GM18507 (cell line): ENCODE measurements at places on chromosomes 12 and 14.

DNA sequence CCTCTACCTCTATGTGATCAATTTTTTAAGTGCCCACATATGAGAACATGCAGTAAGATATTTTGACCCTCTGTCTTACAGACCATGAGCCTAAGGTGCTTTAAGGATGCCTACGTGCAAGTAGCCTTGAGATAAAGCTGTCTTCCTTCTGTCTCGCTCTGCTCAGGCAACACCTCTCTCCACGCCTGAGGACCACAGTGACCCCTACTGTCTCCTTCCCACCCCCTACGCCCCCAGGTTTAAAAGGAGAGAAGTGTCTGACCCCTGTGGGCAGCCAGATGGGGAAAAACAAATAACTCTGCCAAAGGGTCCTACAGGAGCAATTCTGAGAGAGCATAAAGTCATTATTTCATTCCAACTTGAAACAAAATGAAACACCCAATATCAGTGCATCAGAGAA lies 286.4 kb upstream of the TMEM132C start:
- no peak for DNase-seq

- no peak for DNase-seq
Measured at GRCh38 chr12:122527478-122527944, 462 bp downstream of the KNTC1 start.

DNA sequence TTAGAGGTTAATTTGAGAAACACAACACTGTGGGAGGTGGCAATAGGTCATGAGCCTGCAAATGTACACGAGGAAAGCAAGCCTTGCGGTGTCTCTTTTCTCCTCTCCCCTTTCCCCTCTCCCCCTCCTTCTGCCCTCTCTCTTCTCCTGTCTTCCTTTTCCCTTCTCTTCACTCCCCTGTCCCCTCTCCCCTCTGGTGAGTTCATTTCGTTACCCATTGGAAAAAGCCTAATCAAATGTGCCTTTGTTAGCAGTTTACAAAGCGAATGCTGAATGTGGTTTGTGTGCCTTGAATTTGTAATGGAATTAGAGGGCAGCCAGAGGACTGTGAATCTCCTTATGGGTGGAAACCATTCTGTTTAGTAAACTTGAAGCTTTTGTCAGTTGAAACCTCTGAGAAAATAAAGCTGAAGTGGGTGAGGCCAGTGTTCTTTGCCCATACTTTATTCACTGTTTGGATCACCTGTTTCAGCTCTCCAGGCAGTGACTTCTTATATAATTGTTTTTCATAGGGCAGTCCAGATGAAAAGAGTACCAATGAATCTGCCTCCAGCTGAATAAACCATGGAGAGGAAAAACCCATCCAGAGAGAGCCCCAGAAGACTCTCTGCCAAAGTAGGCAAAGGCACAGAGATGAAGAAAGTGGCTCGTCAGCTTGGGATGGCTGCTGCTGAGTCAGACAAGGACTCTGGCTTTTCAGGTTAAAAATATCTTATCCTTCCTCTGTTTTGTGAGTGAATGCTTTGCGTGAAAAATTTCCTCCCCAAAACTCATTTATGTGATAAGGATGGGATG lies 7.3 kb downstream of the CIPC start:
- no peak for DNase-seq

- DNase-seq: no peak
Measured at GRCh38 chr12:27619308-27619707, 76.9 kb upstream of the REP15 start.

- no peak for DNase-seq
Measured at GRCh38 chr14:33509454-33509853, 441.4 kb downstream of the EGLN3 start.

DNA sequence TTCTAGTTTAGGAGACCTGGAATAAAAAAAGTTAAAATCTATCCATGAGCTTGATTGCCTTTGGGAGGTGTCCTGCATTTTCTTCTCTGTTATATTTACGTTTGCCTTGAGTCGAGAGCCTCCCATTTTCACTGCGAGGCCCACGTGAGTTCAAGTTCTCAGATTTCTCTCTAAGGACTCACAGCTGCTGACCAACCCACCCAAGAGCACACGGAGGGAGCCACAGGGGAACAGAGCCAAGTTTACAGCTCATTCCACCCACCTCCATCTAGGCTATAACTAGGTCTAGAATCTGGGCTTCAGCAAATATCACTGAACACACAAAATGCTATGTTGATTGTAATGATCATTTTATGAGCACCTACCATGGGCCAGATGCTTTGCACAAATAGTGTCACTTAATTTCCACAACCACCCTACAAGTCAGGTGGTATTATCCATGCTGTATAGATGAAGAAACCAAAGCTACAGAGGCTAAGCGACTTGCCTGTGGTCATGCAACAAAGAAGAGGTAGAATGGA lies 16.7 kb downstream of the ALDH1L2 start:
- no peak for DNase-seq

- DNase-seq: no peak
Measured at GRCh38 chr12:68111995-68112394, 47.5 kb downstream of the IFNG start.

DNA sequence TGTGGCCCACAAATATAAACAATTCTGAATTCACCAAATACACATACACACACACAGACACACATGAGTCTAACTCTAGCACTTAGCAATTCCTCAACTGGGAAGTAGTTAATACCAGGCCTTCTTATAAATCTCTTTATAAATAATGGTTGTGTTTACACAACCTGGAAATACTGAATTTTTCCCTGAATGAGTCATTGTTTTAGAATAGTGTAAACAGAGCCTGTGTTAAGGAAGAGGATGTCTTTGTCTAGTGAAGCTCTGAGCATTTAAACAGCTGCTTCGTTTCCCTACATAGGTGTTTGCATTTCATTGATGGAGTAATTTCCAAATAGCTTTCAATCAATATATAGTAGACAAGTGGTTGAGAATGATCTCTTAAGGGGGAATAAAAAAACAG lies 218.8 kb downstream of the BTG1 start:
- no peak for DNase-seq

DNA sequence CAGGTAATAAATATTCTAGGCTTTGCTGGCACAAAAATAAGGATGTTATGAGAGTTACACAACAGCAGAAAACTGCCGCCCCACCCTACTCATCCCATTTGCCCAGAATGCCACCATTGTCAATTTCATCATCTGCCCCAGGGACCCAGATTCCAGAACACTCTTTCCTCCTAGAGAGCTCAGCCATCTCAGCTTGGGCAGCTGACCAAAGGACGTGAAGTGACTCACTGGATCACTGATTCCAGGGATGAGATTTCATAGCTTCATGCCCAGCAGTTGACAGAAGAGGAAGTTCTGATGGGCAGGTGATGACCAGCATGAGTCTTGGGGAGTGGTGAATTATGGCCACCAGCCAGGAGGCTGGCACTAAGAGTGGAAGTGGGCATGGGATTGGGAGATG lies 450.3 kb downstream of the RMST start:
- DNase-seq: no peak

DNA sequence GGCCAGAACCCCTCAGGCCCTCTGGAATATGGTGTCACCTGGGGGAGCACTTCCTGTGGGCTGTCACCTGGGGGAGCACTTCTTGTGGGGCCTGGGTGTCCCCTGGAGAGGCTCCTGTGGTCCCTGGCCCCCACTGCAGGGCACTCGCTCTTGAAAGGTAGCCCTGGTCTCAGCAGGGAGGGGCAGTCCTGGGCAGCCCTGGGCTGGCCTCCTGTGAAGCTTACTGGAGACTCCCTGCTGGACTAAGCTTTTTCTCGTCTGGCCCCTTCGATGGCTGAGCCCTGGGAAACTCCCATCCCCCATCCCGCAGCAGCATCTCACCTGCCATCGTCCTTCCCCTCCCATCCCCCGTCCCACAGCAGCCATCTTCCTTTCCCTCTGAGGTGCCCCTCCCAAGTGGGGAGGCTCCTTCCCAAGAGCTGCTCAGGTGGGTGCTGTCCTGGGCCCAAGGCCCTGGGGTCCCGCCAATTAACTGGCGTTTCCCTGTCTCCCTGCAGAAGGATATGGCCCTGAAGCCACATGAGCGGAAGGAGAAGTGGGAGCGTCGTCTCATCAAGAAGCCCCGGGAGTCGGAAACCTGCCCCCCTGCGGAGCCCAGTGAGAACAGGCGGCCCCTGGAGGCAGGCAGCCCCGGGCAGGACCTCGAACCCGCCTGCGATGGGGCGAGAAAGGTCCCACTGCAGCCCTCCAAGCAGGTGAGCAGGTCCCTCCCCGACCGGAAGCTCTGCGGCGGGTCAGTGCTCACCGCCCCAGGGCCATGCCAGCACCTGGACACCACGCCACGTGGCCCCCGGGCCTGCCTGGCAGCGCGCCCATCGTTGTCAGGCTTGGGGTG lies 17.9 kb downstream of the FBRSL1 start:
- DNase-seq: no peak

DNA sequence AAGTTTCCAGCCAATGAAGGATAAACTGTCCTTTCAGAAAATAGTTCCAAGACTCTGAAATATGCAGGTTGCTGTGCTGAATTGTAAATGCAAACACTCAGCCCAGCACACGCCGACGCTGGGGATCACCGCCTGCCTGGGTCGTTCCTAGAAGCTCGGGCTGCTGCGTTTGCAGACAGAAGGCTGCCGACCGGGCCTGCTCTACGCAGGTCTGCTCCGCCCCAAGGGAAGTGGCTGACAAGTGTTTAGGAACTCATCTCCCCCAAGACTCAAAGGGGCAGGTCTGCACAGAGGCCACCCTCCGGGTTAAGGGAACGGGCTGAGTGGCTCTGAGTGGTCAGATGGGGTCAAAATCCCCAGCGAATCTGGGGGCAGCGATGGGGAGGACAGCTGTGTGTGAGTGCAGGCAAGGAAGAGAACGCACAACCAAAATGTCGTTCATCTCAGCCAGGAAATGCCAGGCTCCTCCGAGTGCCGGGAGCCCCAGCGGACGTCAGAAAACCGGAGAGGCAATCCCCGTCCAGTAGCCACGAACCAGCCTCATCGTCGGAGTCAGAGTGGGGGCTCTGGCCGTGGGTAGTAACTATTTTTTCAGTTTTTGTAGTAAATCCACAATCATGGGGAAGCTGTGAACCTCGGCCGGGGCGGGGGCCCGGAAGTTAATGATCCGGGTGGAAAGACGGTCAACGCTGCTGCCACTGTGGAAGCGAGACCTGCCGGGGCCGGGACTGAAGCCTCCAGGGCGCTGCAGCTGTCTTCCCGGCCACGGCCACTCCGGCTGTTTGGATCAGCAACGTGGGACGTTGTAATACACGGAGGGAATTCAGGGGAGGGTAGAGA lies 6.0 kb downstream of the GALNT9 start:
- no peak for DNase-seq

- no peak for DNase-seq
Measured at GRCh38 chr14:99708449-99708848, 24.4 kb downstream of the CYP46A1 start.

GRCh38 chr12:107080299-107080698 lies 13.1 kb downstream of the CRY1 start:
- no peak for DNase-seq

DNA sequence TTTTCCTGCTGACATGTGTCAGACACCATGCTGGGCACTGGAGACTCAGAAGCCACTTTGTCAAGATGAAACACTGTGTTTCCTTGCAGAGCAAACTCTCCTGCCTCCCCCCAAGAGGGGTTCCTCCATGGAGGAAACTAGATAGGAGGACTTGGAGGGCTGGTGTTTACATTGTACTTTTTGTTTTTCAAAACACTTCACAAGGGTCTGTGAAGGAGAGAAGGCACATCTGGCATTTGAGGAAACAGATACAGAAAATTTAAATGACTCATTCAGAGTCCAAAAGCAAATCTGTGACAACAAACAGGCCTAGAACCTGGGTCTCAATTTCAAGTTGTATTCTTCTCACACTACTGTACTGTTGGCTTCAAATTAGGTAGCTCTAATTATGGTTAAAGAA lies 6.7 kb upstream of the CDKL1 start:
- DNase-seq: no peak

- no peak for DNase-seq
Measured at GRCh38 chr12:4293299-4293965, 19.9 kb downstream of the CCND2 start.

- DNase-seq: no peak
Measured at GRCh38 chr12:18690653-18691052, 47.2 kb downstream of the PLCZ1 start.

- no peak for DNase-seq
Measured at GRCh38 chr14:91005716-91006115, 54.7 kb downstream of the RPS6KA5 start.

DNA sequence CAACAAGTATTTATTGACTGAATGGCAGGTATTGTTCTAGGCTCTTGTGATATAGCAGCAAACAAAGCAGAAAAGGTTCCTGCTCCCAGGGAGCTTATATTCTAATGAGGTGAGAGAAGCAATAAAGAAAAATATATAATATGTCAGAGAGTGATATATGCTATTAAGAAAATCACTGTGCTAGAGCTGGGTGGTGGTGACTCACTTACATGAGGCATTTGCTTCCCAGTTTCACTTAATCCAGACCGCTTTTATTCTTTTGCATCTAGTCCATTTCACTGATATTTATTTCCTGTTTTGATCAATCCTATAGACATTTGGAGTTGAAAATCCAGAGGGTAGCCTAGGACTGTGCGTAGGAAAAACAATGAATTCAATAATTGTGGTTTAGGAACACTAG lies 17.5 kb downstream of the TRHDE start:
- no peak for DNase-seq

DNA sequence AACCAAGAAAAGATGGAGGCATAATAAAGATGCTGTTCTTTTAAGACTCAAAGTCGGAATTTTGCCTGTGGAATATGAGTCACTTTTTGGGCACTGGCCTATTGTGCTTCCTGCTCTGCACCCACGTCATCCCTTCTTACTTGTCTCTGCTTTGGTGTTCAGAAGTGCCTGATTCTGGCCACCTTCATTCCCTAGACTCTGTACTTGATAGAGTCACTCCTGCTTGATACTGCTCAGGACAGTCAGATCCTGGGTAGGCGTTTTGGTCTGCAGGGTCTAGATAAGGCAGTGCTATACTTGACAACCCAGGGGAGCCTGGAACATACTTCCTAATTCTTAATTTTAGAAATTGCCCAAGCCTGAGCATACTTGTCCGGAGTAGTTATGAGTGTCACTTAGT lies 1.9 kb downstream of the LRRK2 start:
- DNase-seq: no peak

DNA sequence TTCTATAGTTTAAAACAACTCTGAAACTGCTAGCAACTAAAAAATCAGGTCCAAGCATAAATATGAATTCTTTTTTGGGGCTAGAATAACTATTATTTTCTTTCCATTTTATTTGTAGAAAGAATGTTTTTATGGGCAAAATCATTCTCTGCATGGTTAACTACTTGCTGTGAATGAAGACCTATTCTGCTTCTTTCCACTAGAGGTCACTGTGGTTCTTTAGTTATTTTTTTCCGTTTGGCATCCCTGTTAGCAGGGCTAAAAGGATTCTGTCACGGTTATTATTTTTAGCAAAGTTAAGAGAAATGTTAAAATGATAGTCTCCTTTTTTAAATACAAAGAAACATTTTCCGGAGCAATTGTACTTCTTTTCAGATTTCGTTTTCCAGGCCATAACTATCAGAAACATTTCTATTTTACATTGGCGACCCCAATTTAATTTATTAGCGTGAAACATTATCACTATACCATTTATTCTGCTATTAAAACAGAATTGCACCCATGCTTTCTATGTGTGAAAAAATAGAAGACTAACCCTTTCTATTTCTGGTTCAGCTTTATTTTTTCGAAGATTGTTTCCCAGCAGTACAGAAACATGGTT lies 404.8 kb downstream of the ATP23 start:
- DNase-seq: peak; percentile 14

- DNase-seq: no peak
Measured at GRCh38 chr12:11769723-11770514, 120.4 kb downstream of the ETV6 start.

GRCh38 chr12:52965337-52965731 lies 16.4 kb downstream of the KRT18 start:
- no peak for DNase-seq

GRCh38 chr14:91153360-91153759 lies 39.5 kb downstream of the DGLUCY start:
- DNase-seq: no peak
